Kidney epithelial cell (primary cell): ENCODE measurements at places on chromosomes 1 and 21. TPM values are rescaled to one million over a fixed set of nuclear protein-coding genes. Genes with fewer than 3 reads are reported as not detected.

DNA sequence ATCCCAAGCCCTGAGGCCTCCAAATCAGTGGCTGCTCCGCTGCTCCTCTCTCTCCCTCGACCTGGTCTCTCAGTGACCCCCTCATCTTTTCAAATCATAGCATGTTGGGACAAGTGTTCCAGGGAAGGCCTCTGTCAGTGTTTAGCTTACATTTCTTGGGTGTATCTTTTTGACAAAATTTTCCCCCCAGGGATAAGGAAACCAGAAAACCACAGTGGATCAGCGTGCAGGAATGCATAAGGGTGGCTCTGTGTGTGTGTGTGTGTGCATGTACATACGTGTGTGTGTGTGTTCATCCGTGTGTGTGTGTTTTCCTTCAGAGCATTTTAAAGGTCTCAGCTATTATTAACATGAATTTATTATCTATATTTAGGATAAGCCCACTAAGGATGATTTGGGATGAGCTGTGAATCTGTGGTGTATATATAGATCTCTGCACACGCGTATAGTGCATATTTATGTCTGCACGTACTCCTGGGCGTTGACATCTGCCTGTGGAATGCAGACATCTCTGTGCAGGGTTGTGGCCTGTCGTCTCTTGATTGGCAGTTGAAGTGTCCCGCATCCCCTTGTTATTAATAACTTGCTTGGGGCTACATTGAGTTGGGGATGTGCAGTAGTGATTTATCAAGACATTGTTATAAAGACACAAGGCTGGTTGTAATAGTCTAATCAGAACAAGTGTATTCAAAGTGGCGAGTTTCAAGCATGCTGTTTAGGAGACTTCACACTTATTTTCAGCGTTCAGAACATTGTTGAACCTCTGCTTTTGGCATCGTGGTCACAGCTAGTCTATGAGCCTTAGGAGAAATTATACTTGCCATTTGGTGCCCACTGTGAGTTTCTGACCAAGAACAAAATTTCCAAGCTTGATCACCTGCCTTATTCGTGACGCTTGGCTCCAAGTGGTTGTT lies 55.6 kb downstream of the GALNT2 start:
- no peak for DNase-seq

DNA sequence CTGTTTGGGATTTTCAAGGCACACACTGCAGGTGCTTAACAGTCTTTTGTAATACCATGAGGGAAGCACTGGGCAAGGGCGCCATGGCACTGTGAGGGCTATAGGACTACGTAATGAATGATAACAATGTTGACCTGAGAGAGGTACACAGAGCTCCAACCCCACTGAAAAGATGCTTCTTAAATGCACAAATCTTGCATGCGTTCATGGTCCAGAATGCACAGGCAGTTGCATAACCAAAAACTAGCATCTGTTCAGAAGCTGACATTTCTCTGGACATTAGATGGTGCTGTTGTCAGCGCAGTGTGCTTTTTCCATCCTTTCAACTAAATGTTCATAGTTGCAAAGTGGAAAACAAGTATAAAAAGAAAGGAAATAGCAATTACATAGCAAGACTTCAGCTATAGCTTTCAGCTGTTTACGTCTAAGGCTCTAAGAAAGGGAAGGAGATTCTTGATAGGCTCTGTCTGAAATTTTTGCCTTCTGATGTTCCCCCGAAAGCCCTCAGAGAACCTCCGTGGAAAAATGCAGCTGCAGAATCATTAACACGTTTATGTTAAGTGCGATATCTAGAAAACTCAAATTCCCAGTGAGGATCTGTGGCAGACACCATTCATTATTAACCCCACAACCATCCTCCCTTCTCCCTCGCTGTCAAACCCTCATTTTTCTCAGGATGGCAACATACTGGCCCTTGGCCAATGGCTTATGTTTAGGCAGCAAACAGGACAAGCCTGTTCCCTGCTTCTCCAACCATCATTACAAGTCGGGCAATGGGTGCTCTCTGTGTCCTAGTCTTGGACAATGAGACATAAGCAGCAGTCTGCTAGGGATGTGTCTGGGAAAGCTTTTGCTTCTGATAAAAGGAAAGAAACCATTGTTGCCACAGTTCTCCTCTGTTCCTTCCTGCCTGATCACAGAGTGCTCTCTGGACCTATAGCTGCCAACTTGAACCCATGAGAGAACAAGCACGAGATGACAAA lies 8.2 kb upstream of the TARBP1 start:
- no peak for DNase-seq

DNA sequence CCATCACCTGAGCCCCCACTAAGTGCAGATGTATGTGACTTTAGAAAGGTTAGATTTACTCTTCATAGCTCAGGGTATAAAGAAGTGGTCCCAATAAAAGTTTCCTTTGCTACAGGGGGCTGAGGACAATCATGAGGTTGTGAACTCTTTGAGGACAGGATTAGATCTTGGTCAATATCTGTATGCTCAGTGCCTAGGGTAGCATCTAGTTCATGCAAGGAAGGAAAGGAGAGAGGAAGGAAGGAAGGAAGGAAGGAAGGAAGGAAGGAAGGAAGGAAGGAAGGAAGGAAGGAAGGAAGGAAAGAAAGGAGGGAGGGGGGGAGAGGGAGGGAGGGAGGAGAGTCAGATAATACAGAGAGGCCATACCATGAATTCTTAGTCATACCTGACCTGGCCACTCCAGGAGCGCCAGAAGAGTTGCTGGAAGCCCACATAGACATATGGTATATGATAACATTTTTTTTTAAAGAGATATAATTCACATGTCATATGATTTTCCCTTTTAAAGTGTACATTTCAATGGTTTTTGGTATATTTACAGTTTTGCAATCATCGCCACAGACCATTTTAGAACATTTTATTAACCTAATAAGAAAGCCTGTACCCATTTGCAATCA lies 9.7 kb upstream of the CSRP1 start:
- no peak for DNase-seq

DNA sequence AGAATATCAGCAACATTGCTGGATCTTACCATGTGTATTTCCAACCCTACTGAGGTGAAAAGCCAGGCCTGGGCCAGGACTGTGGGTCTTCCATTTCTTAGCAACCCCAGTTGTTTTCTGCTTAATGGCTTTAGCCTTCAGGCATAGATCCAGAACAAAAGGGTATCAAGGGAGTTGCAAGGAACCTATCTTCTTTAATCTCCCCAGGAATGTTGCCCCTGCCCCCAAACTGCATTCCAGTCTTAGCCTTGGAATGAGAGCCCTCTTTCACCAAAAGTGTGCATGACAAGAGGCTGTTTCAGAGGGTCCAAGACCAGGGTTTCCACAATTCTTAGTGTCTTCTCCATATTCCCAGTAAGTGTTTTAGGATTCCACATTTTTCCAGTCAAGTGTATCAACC lies 87.9 kb upstream of the SOX13 start:
- DNase-seq: no peak

- no peak for DNase-seq
Measured at GRCh38 chr1:247576514-247576913, 11.6 kb upstream of the OR2G2 start.

- no peak for DNase-seq
Measured at GRCh38 chr1:236159704-236160539, 17.6 kb downstream of the GPR137B start.

GRCh38 chr1:235244974-235245592 lies 82.9 kb downstream of the ARID4B start:
- DNase-seq: no peak

GRCh38 chr1:237634922-237635321 lies 255.8 kb downstream of the ZP4 start:
- DNase-seq: no peak

- no peak for DNase-seq
Measured at GRCh38 chr1:214565310-214565709, 13.9 kb upstream of the PTPN14 start.

GRCh38 chr21:43937891-43938309 lies 72.9 kb downstream of the AGPAT3 start:
- DNase-seq: no peak

DNA sequence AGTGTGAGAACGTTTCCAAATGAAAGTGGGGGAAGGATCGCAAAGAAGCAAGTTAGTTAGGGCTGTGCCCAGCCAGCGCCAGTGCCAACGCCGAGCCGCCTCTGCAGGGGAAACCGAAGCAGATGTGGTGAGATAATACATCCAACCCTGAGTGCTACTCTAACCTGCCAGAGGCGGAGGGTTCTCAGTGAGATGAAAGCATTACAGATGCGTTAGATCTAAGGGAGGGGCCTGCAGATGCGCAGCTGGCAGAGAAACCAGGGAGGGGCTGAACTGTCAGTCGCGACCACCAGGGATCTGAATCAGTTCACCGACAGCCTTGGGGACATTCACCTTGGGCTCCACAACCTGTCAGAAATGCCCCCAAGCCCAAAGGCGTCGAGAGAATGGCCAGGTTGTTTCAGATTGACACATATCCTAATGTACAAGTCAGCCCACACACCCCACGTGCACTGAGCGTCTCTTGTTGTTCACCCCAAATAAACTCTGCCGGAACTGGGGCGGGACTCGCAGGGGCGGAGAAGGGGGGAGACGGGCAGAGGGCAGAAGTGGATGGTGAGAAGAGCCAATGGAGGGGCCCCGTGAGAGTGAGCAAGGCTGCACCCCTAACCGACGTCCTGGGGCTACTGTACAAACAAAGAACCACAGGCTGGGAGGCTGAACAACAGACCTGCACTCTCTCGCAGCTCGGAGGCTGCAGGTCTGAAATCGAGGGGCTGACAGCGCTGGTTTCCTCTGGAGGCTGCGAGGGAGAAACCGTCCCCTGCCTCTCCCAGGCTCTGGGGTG lies 8.7 kb upstream of the UMODL1 start:
- DNase-seq: no peak

- no peak for DNase-seq
Measured at GRCh38 chr1:118118469-118118868, 66.6 kb downstream of the SPAG17 start.

GRCh38 chr1:70910013-70910412 lies 137.6 kb downstream of the PTGER3 start:
- DNase-seq: no peak

Gene RORC
- total RNA-seq: 0.17 TPM in 1 of 2 replicates, not detected in the other

Gene HORMAD1
- total RNA-seq: not detected in 2 replicates
